ENCODE measurements at places on chromosomes 1 and 21.
A peak's percentile ranks its signal among the peaks of the same experiment; 100 is the strongest.

DNA sequence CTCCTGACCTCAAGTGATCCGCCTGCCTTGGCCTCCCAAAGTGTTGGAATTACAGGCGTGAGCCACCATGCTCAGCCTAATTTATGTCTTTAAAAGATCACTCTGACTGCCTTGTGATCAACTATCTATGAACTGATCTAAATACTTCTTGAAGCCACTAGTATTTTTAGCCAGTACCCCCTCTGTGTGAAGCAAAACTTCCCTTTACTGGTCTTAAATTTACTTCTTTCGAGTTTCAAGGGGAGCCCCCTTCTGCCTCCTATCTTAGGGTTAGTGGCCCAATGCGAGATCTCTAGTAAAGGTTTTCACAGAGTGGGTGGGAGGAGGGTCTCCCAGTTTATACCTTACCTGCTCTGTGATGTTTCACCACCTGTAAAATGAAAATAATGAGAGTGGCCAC, 66.1 kb upstream of the RPL11 start:
- DNase-seq: no peak

DNA sequence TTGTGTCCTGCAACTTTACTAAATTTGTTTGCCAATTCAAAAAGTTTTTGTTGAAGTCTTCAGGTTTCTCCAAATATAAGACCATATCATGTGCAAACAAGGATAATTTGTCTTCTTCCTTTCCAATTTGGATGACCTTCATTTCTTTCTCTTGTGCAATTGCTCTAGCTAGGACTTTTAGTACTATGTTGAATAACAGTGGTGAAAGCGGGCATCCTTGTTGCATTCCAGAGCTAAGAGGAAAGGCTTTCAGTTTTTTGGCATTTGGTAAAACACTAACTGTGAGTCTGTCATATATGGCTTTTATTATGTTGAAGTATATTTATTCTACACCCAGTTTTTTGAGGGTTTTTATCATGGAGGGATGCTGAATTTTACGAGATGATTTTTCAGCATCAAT, 630.0 kb upstream of the ADGRL2 start:
- DNase-seq: no peak

DNA sequence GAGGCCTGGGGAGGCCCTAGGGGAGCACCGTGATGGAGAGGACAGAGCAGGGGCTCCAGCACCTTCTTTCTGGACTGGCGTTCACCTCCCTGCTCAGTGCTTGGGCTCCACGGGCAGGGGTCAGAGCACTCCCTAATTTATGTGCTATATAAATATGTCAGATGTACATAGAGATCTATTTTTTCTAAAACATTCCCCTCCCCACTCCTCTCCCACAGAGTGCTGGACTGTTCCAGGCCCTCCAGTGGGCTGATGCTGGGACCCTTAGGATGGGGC, 5.2 kb downstream of the ELF3 start:
- DNase-seq: no peak

DNA sequence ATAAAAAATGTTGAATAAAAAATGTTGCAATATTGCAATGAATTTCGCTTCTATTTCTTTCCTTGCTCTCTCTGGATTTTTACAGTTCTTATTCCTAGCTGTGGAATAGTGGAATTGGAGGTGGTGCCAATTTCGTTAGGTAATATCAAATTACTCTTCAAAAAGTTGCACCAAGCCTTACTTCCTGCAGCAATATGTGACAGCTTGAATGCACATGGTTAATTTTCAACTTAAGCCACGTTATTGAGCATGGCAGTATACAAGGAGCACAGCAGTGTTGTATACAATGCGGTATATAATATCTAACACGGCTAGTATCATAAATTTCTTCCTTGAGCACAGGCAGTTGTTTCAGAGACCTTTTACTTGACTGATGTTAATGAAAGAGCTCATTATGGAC, 152.5 kb downstream of the NOS1AP start:
- no peak for DNase-seq

GRCh38 chr1:229608590-229608989, 17.3 kb downstream of the TAF5L start:
- DNase-seq: no peak

DNA sequence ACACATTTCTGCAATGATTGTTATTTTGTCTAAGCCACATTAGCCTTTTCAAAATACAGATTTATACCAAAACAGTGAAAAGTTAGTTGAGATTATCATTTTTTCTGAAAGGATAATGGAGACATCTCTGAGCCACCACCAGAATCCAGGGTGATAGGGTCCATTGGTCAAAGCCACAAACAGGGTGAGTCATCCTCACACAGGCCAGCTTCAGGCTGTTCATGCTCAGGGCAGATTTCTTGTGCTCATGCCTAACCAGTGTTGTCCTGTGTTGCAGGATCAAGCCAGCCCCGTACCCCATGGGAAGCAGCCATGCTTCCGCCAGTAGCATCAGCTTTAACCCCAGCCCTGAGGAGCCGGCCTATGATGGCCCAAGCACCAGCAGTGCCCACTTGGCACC, 13.4 kb downstream of the ELOA start:
- DNase-seq: no peak

GRCh38 chr1:202807451-202807925, 733 bp downstream of the KDM5B start:
- peak; percentile 12 for DNase-seq

GRCh38 chr1:154835531-154836324, 34.4 kb downstream of the KCNN3 start:
- DNase-seq: no peak

GRCh38 chr1:94351481-94351880, 66.7 kb upstream of the ABCD3 start:
- no peak for DNase-seq

DNA sequence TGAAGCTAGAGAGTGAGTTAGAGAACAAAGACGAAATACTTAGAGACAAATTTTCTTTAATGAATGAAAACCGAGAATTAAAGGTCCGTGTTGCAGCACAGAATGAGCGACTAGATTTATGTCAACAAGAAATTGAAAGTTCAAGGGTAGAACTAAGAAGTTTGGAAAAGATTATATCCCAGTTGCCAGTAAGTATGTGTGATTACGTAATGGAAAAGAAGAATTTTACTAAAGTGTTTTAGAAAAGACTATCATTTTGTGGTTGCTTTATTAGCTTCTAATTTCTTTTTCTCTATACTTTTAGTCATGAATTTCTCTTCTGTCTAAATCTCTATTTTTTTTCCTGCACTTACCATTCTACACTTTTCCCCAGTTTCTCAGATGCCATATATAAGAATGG, 26.7 kb downstream of the CCDC18 start:
- no peak for DNase-seq

GRCh38 chr1:152325111-152325510, at the start of gene FLG:
FLG (minus strand) TSS chr1:152325239; CDS start chr1:152315456, 9,783 bp downstream.
- DNase-seq: no peak

GRCh38 chr1:239772446-239772845, 319.2 kb upstream of the FMN2 start:
- DNase-seq: no peak

DNA sequence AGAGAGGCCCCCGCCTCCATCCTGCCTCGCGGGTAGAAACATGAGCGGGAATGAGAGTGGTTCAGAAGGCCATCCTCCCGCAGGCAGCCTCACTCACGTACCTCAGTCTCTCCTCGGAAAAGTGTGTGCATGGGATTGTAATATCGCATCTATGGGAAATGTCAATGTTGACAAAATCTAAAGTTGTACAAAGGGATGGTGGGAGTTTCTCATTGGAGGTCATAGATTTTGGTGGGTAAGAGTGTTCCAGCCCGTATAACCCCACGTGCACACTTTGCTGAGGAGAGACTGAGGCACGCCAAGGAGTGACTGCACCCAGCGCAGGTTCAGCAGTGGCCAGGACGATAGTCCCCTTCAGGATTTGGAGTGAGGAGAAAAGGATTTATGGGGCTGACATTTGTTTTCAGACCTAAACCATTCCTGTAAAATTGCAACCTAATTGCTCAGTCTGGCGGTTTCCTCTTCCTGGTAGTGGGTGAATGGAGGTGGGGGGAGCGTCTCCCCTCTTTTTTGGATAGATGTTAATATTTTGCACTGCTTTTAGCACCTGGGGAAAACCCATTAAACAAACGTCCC, 59.6 kb downstream of the GALNT2 start:
- no peak for DNase-seq

DNA sequence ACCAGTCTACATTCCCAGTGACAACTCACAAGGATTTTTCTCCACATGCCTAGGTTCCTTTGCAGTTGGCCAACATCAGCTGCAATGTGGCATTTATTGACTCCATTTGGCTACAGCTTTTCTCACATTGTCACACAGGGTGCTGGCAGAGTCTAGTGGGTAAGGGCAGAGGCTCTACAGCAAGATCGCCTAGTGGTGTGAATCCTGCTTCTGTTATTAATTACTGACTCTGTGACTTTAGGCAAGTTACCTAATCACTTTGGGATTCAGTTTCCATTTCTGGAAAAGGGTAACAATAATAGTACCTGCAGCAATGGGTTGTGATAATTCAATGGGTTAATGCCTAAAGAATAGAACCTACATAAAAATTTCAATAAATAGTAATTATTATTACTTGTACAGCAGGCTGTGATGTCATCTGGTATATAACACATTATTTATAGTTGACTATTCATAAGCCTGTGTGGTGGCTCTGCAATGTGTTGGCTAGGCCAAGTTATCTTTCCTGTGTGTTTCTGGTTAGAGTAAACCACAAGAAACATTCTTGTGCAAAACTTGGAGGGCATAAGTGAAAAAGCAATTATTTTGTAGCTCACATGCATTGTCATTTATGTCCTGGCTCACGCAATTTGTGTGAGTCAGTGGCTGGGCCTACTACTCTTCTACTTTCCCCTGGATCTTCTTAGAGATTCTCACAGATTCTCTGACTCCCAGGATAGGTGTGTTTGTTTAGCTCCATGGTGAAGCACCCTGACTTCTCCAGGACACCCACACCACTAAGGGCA, 59.5 kb downstream of the PTGS2 start:
- no peak for DNase-seq

DNA sequence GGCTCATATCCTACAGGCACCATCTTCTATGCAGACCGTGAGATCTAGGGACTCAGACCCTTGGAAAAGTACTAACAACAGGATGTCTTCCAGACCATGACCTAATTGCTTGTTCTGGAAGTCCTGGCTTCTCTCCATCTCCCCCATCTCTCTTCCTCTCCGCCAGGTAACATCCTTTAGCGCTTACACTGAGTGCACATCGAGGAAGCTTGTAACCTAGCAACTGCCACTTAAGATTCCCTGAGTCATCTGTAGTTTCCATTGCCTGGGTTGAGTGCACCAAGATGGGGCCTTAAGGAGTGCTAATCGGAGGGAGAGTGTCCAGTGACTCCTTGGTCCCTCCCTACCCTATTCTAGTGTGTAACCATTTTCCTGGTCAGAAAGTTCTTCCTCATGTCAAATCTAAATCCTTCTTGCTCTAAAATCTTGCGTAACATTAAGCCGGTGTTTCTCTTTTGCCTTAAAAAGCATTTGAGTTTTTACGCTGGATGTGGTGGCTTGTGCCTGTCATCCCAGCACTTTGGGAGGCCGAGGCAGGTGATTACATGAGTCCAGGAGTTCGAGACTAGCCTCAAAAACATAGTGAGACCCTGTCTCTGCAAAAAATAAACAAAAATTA, 9.7 kb downstream of the KLHDC8A start:
- no peak for DNase-seq

- DNase-seq: no peak
Observed at GRCh38 chr1:145855426-145855948, 3.4 kb downstream of the PIAS3 start.

- DNase-seq: no peak
Observed at GRCh38 chr1:69595486-69595885, 27.8 kb downstream of the LRRC7 start.

DNA sequence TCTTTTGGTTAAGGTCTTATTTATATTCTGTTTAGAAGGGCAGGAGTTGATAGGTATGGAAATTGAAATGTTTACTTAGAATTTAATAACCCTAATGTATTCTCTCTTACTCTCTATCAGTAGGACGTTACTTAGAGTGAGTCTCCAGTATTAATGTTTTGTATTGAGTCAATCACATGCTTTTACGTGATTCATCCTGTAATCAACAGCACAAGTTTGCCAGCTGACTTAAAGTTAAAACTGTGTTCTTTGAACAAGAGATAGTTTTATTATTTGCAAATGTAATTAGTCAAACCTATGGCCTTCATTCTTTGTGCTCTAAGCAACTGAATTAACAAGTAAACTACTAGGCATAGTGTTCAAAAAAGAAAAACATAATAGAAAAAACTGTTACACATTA, 57.3 kb downstream of the PKN2 start:
- DNase-seq: no peak

- DNase-seq: no peak
Observed at GRCh38 chr1:151549199-151549598, 9.1 kb downstream of the TUFT1 start.

- DNase-seq: no peak
Observed at GRCh38 chr1:53477651-53478501, 18.7 kb downstream of the DMRTB1 start.

DNA sequence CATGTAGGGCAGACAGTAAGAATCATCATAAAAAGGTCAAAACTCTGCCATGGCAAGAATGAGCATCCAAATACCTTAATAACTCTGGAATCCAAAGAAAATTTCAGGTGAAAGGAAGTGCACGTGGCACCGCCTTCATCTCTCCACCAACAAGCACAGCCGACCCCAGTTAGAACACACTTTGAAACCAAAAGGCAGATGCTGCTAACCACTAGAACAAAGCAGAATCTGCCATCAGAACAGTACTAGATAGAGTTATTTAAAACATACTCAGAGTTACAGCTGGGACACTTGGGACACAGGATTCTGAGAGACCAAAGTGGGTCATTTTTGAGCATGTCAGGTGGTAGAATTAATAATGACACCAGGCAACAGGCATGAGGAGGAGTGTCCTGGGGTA, 106.7 kb upstream of the SOD1 start:
- DNase-seq: no peak

- DNase-seq: no peak
Observed at GRCh38 chr1:147046189-147046862, 108.2 kb downstream of the NBPF12 start.

- DNase-seq: no peak
Observed at GRCh38 chr1:41547781-41548560, 63.5 kb upstream of the EDN2 start.

DNA sequence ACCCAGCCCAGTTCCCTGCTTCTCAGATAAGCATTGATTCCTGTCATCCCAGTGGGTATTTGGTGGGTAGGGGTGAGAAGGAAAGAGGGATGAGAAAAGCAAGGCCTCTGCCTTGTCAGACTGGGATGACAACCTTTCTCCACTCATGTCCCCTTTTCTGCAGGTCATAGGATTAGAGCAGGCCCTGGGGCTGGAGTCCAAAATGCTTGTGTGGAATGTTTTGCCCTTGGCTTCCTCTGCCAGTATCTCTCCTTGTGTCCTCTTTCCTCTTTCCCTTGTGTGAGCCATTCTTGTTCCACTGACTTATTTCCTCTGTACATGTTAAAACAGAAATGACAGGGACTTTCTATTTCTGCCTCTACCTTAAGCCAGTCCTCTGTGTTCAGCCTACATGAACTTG, 4.1 kb downstream of the ATP2B4 start:
- no peak for DNase-seq

DNA sequence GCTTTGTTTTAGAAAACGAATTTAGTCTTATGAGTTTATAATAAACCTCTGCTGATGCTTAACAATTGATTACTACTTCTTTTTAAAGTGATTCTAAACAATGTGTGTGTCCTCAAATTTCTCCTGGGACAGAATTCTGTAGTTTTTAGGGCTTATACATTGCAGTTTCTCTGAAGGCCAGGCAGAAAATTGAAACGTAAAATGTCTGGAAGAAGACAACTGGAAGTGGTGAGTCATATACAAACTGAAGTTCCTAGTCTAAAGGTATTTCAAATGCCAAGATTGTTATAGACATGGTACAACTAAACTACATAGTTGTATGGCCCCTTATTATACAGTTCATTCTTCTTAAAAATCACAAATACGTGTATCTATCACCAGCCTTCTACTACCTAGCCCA, 30.5 kb upstream of the RC3H1 start:
- no peak for DNase-seq

GRCh38 chr21:30434033-30434631, 4.1 kb downstream of the KRTAP13-4 start:
- no peak for DNase-seq
